ENCODE measurements at places on chromosomes 11 and 22.

GRCh38 chr11:18493310-18493709 is 33.4 kb downstream of the TSG101 start:
- no peak for DNase-seq

DNA sequence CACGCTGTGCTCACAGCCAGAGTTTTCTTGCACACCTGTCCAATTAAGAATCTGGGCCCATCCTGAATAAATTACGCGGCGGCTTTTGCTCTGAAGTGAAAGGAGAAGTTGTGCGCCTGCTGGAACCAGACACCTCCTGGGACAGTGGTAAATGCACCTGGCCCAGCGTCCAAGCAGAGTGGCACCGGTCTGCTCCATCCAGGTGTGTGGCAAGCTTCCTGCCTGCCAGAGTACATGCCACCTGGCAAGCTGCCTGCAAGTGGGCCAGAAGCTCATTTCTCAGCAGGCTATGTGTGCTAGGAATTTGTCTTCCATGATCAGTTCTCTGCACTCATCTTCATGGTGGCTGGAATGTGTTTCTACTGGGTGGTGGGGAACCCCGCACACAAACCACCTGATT is 660.6 kb downstream of the ETS1 start:
- no peak for DNase-seq

GRCh38 chr11:92843455-92843854 is 126.0 kb upstream of the MTNR1B start:
- no peak for DNase-seq

GRCh38 chr11:13344818-13345217 is 67.2 kb downstream of the BMAL1 start:
- no peak for DNase-seq

GRCh38 chr11:113467545-113467944 is 7.7 kb downstream of the DRD2 start:
- DNase-seq: no peak

DNA sequence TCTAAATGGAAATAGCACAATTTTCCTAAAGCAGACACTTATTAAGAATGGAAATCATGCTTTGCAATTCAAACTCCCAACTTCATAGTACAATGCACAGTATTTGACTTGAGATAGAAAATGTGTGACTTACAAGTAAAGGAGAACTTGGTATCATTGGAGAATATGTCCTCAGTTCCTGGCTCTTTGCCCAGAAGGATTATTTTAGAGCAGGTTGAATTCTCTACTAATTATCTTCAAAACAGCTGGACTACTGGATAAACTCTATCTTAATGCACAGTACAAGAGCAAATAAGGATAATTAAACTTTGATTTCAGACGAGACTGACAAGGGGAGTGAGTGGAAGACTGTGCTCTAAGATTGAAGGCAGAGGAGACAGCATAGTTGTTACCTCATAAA is 839.4 kb downstream of the OPCML start:
- no peak for DNase-seq
